A549 treated with CORT108297 at 1 μM for 4 hours (cell line): ENCODE measurements at places on chromosomes 6 and 20. TPM values are rescaled to one million over a fixed set of nuclear protein-coding genes. Genes with fewer than 3 reads are reported as not detected.

Gene DPPA5
- total RNA-seq, result not detected in 5 replicates

Gene INSM1
- 0.02 TPM in 1 of 5 replicates, not detected in the others for total RNA-seq

Gene SIRPD
- not detected in 5 replicates for total RNA-seq

Gene ERVFRD-1
- total RNA-seq, result not detected in 5 replicates

Gene CST7
- not detected in 5 replicates for total RNA-seq

Gene EYA2
- 2.0 to 3.3 TPM (median 2.9 TPM) in 5 replicates for total RNA-seq

Gene PERP
- total RNA-seq, result 85.2 to 91.7 TPM (median 85.9 TPM) in 5 replicates

Gene DUSP15
- 0.43 to 1.1 TPM (median 0.99 TPM) in 5 replicates for total RNA-seq

Gene NOX3
- total RNA-seq, result not detected in 5 replicates

Gene HNF4A
- 11.9 to 17.0 TPM (median 15.4 TPM) in 5 replicates for total RNA-seq

Gene ECT2L
- total RNA-seq, result not detected in 5 replicates

Gene CD2AP
- 11.5 to 18.9 TPM (median 15.4 TPM) in 5 replicates for total RNA-seq

Gene TCP11
- not detected in 5 replicates for total RNA-seq

Gene TAB2
- 20.6 to 31.5 TPM (median 24.0 TPM) in 5 replicates for total RNA-seq

Gene EPHA7
- total RNA-seq, result 0.09 to 0.11 TPM (median 0.09 TPM) in 5 replicates

Gene RPS6KA2
- total RNA-seq, result 0.07 to 0.30 TPM (median 0.08 TPM) in 5 replicates

Gene ZNF165
- total RNA-seq, result 0.93 to 1.1 TPM (median 0.98 TPM) in 5 replicates

Gene WASF1
- total RNA-seq, result 9.8 to 14.1 TPM (median 12.3 TPM) in 5 replicates

Gene ADGRF4
- 7.4 to 9.6 TPM (median 8.0 TPM) in 5 replicates for total RNA-seq

Gene HDGFL1
- not detected in 5 replicates for total RNA-seq

Gene MOCS1
- total RNA-seq, result 1.4 to 2.0 TPM (median 1.8 TPM) in 5 replicates

Gene PAX1
- 0.03 to 0.10 TPM (median 0.05 TPM) in 3 of 5 replicates, not detected in the others for total RNA-seq

Gene NXT1
- 58.6 to 76.9 TPM (median 69.9 TPM) in 5 replicates for total RNA-seq

Gene CDH22
- total RNA-seq, result 0.02 to 0.09 TPM (median 0.03 TPM) in 5 replicates

Gene CCDC167
- 41.7 to 52.6 TPM (median 46.9 TPM) in 5 replicates for total RNA-seq

Gene MUCL3
- 0.02 to 0.06 TPM (median 0.05 TPM) in 5 replicates for total RNA-seq

Gene TSPO2
- total RNA-seq, result not detected in 5 replicates

Gene PLA2G7
- 0.06 TPM in 1 of 5 replicates, not detected in the others for total RNA-seq

Gene PLN
- total RNA-seq, result not detected in 5 replicates

Gene PTCHD4
- total RNA-seq, result 0.05 to 0.08 TPM (median 0.06 TPM) in 3 of 5 replicates, not detected in the others

Gene MARCKS
- 15.3 to 26.3 TPM (median 21.8 TPM) in 5 replicates for total RNA-seq

Gene CPXM1
- total RNA-seq, result 0.02 TPM in 1 of 5 replicates, not detected in the others
